Astrocyte (in vitro differentiated cells and primary cell): ENCODE measurements at places on chromosomes 16 and 17. TPM values are rescaled to one million over a fixed set of nuclear protein-coding genes. Genes with fewer than 3 reads are reported as not detected.
A peak's percentile ranks its signal among the peaks of the same experiment; 100 is the strongest.

Gene KPNA2
- total RNA-seq, result 183 and 208 TPM in 2 replicates

DNA sequence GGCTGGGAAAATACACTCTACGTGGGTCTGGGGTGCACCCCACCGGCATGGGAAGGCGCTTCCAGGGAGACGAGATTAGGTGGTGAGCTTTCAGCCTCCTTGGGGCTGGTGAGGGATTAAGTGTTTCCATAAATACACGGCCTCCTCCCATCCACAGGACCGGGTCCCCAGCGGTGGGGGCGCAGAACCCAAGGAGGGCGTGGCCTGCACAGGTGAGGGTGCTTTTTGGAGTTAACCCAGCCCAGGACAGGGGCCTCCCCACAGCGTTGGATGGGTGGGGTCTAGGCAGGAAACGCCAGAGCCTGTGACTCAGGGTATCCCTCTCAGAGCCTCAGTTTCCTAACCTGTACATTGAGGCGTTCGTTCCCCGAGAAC, 1.1 kb downstream of the C16orf74 start:
- H3K4me1 ChIP-seq, result peaks cover 44% of the 10 kb centered on the region
- H3K27ac ChIP-seq, result no peak overlapping the region
- no peaks in the 10 kb centered on the region for H3K27me3 ChIP-seq
- H3K36me3 ChIP-seq, result no peaks in the 10 kb centered on the region
- peak overlapping the region; percentile 57 for H3K4me3 ChIP-seq

DNA sequence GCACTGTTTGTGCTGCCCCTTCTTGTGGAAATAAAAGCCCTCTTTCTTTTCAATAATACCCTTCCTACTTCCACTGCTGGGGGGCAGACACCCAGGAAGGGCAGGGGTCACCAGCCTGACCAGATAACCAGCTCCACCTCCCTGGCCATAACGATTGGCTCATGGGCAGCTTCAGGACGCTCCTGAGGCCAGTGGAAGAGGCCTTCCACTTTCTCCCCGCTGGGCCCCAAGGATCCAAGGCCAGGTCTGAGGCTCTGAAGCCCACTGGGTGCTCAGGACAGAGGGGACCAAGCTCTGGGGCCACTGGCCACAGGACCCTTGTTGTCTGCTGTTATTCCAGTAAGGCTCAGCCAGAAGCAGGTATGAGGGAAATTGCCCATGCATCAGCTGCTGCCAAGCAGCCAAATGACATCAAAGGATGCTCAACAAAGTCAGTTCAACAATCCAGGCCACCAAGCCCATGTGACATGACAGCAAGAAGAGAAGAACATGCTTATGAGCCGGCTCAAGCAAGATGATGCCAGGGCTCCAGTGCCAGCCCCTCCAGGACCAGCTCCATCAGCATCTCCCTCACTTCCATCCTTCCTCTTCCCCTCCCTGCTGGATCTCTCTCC, 238.8 kb downstream of the ZNF423 start:
- no peaks in the 10 kb centered on the region for H3K36me3 ChIP-seq
- H3K4me1 ChIP-seq, result peaks cover 24% of the 10 kb centered on the region
- DNase-seq, result no peak

GRCh38 chr16:82655720-82656490, 29.1 kb downstream of the CDH13 start:
- H3K4me3 ChIP-seq, result no peak overlapping the region
- peak overlapping the region; percentile 93 for H3K27ac ChIP-seq
- no peaks in the 10 kb centered on the region for H3K27me3 ChIP-seq
- H3K4me1 ChIP-seq, result peaks cover 41% of the 10 kb centered on the region
